ENCODE measurements at places on chromosomes 6 and 20. TPM values are rescaled to one million over a fixed set of nuclear protein-coding genes. Genes with fewer than 3 reads are reported as not detected.

GRCh38 chr20:7231303-7231702, 463.8 kb downstream of the BMP2 start:
- H3K4me1 ChIP-seq = no peaks in the 10 kb centered on the region
- H3K36me3 ChIP-seq = no peaks in the 10 kb centered on the region
- H3K27me3 ChIP-seq = no peaks in the 10 kb centered on the region
- H3K27ac ChIP-seq = no peak overlapping the region

- H3K36me3 ChIP-seq = no peaks in the 10 kb centered on the region
- H3K27ac ChIP-seq = no peak overlapping the region
- peaks cover 9% of the 10 kb centered on the region for H3K4me1 ChIP-seq
- no peaks in the 10 kb centered on the region for H3K27me3 ChIP-seq
- no peak overlapping the region for H3K4me3 ChIP-seq
Observed at GRCh38 chr6:109332748-109333147, 49.5 kb downstream of the CD164 start.

Gene BCAS1
- total RNA-seq = not detected

- no peaks in the 10 kb centered on the region for H3K36me3 ChIP-seq
- H3K4me1 ChIP-seq = peaks cover 8% of the 10 kb centered on the region
- H3K4me3 ChIP-seq = no peak overlapping the region
Observed at GRCh38 chr6:35955970-35956369, 35.1 kb upstream of the SRPK1 start.

GRCh38 chr6:15506066-15506465, 156.8 kb downstream of the DTNBP1 start:
- DNase-seq = no peak
- H3K4me3 ChIP-seq = no peak overlapping the region
- no peak overlapping the region for H3K27ac ChIP-seq
- no peaks in the 10 kb centered on the region for H3K27me3 ChIP-seq

Gene CPNE5
- total RNA-seq = 0.69 TPM

DNA sequence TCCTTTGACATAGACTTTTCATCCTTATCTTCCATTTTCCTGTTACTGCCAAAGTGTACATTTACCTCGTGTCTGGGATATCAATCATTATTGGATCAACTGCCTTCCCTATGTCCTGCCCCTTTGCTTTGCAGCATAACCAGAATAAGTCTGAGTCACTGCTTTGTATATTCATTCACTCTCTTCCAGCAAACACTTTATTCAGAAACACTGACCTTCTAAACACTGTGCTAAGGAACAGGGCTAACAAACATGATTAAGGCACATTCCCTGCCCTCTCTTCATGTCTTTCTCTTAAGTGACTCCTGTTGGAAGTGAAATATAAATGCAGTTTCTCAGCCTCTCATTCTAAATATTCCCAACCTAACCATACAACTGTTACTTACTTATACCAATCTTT, 66.9 kb downstream of the COL19A1 start:
- H3K4me3 ChIP-seq = no peak overlapping the region
- no peak overlapping the region for H3K27ac ChIP-seq
- no peak for DNase-seq
- no peaks in the 10 kb centered on the region for H3K36me3 ChIP-seq
- no peaks in the 10 kb centered on the region for H3K4me1 ChIP-seq
- peaks cover 10% of the 10 kb centered on the region for H3K27me3 ChIP-seq

GRCh38 chr6:133551436-133551835, 310.3 kb downstream of the EYA4 start:
- DNase-seq = no peak
- no peaks in the 10 kb centered on the region for H3K4me1 ChIP-seq
- H3K27ac ChIP-seq = no peak overlapping the region
- H3K27me3 ChIP-seq = peaks cover 2% of the 10 kb centered on the region

GRCh38 chr6:134678436-134678889, 271.4 kb downstream of the ALDH8A1 start:
- H3K4me3 ChIP-seq = no peak overlapping the region
- no peaks in the 10 kb centered on the region for H3K36me3 ChIP-seq
- DNase-seq = no peak
- H3K27me3 ChIP-seq = no peaks in the 10 kb centered on the region

DNA sequence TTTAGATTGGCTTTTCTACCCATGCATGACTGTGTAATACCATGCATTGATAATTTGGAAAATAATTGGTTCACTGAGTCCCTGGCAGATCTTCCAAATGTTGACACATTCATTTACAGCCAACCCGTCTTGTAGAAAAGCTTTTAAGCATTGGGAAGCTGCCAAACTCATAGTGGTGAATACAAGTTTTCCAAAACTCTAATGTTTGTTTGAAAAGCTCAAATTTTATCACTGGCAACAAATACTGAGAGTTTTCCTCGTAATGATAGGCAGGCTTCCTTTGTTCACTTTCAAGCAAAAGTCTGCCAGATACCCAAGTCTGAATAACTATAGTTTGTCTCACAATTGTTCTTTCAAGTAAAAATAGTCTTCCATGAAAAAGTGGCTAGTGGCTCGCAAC, 143.0 kb downstream of the FIG4 start:
- H3K27me3 ChIP-seq = no peaks in the 10 kb centered on the region
- no peaks in the 10 kb centered on the region for H3K4me1 ChIP-seq
- H3K36me3 ChIP-seq = peaks cover 19% of the 10 kb centered on the region
- no peak overlapping the region for H3K27ac ChIP-seq
- H3K4me3 ChIP-seq = no peak overlapping the region

Gene RGS17
- total RNA-seq = not detected

Gene LY6G6C
- not detected for total RNA-seq

Gene LAMA5
- total RNA-seq = 0.25 TPM

GRCh38 chr6:153668758-153669157, 370.3 kb upstream of the OPRM1 start:
- DNase-seq = no peak
- no peaks in the 10 kb centered on the region for H3K27me3 ChIP-seq
- H3K4me3 ChIP-seq = no peak overlapping the region
- H3K27ac ChIP-seq = no peak overlapping the region

DNA sequence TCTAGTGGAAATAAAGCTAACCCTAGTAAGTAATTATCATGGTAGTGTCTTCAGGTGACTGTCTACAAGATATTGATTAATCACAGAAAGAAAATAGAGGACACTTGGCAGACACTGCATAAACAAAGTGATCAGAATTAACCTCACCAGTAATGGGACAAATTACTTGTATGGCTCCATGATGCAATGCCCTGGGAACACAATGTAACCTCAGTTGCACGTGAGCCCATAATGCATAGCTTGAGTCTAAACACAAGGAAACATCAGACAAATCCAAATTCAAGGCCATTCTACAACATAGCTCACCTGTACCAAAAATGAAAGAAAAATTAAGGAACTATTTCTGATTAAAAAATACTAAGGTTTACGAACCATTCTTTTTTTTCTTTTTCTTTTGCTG, 92.4 kb upstream of the SSTR4 start:
- no peak for DNase-seq
- H3K4me1 ChIP-seq = no peaks in the 10 kb centered on the region
- H3K36me3 ChIP-seq = no peaks in the 10 kb centered on the region
- peaks cover 5% of the 10 kb centered on the region for H3K27me3 ChIP-seq

DNA sequence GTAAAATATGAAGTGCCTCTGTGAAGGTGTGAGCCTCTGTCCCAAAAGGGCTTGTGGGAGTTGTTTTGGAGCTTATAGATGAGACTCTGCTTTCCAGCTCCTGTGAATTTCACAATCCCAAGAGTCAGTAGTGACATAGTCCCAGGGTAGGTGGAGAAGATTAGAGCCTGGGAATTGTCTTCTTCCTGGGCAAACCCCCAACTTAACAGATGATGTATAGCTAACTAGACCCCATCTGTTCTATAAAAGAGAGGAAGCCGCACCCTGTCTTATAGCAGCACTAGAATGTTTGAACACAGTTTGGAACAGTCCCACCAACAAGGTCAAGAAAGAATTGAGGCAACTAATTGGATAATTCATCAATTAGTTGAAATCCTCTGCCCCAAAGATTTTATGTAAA, 294.7 kb downstream of the ZNF217 start:
- no peaks in the 10 kb centered on the region for H3K36me3 ChIP-seq
- H3K4me3 ChIP-seq = no peak overlapping the region
- no peak overlapping the region for H3K27ac ChIP-seq

Gene TPD52L2
- 43.1 TPM for total RNA-seq

Gene RFX6
- total RNA-seq = not detected

DNA sequence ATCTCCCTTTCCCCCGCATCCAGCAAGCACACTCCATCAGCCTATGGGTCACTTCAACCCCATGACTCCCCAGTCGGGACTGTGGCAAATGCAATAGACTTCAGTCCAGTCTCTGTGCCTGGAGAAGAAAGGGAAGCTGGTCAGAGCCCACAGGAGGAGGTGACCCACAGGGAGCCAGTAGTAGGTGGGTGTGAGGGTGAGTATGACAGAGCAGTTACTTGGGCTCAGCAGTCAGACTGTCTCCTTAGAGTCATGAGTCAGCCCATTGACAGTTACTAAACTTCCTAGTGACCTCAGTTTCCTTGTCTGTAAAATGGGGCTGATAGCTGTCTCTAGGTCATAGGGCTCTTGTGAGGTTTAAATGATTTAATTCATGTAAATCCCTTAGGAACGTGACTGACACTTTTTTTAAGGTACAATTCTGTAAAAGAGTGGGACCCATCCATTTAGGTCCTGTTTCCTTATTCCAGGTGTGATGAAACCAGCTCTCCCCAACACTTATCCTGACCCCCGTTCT, 33.9 kb upstream of the HLA-C start:
- peaks cover 6% of the 10 kb centered on the region for H3K4me1 ChIP-seq
- H3K36me3 ChIP-seq = no peaks in the 10 kb centered on the region
- H3K4me3 ChIP-seq = no peak overlapping the region

DNA sequence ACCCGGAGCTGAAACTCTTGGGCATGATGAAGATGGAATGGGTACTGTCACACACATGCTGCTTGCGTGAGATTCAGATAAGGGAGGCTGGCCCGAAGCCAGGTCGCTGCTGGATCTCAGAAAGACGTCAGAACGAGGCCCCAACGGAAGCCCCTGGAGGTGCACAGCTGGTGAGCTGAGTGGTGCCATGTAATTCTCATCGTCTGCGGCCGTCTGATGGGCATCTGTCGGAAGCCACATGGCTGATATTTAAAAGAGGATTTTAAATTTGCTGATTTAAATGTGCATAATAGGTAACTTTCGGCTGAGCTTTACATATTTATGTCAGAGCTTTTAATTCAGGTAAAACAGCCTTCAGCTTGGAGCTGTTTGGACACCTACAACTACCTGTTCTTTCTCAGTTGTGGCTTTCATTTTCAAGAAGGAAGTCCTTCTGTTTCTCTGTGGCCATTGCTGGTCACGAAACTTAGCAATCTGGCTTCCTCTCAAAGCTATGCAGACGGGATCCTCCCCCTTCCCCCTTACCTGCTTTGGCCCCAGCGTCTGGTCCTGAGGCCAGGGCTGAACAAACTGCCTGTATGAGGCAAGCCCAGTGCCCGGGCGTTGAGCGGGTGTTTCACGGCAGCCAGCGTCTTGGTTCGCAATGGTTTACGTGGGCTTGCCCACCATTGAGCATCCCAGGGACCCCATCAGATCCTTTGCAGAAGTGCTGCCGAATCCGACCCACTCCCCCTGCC, 9.2 kb downstream of the SLCO4A1 start:
- H3K36me3 ChIP-seq = peaks cover 33% of the 10 kb centered on the region
- H3K4me3 ChIP-seq = peak overlapping the region; percentile 64
- H3K27me3 ChIP-seq = no peaks in the 10 kb centered on the region
- peak overlapping the region; percentile 94 for H3K27ac ChIP-seq

- H3K27me3 ChIP-seq = no peaks in the 10 kb centered on the region
- H3K36me3 ChIP-seq = peaks cover 2% of the 10 kb centered on the region
- DNase-seq = peak; percentile 71
- peak overlapping the region; percentile 92 for H3K4me3 ChIP-seq
- H3K27ac ChIP-seq = peak overlapping the region; percentile 96
Observed at GRCh38 chr6:133951881-133952814, 876 bp upstream of the TBPL1 start.

DNA sequence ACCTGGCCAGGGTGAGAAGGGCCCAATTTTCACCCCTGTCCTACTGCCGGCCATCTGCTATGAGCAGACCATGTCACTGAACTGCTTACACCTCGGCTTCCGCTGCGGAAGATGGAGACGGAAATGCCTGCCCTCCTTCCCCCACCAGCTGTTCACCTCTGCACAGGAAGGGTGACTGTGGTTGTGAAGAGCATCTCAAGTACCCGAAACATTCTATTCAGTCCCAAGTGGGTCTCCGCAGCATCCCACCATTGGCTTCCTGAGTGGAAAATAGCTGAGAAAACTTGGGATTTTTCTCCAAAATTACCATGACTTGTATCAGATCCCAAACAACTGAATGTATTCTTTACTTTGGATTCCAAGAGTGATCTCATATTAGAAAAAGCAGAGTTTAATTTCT, 16.1 kb downstream of the DOK5 start:
- H3K36me3 ChIP-seq = no peaks in the 10 kb centered on the region
- H3K27me3 ChIP-seq = peaks cover 9% of the 10 kb centered on the region
- no peaks in the 10 kb centered on the region for H3K4me1 ChIP-seq
- no peak for DNase-seq
- no peak overlapping the region for H3K4me3 ChIP-seq

DNA sequence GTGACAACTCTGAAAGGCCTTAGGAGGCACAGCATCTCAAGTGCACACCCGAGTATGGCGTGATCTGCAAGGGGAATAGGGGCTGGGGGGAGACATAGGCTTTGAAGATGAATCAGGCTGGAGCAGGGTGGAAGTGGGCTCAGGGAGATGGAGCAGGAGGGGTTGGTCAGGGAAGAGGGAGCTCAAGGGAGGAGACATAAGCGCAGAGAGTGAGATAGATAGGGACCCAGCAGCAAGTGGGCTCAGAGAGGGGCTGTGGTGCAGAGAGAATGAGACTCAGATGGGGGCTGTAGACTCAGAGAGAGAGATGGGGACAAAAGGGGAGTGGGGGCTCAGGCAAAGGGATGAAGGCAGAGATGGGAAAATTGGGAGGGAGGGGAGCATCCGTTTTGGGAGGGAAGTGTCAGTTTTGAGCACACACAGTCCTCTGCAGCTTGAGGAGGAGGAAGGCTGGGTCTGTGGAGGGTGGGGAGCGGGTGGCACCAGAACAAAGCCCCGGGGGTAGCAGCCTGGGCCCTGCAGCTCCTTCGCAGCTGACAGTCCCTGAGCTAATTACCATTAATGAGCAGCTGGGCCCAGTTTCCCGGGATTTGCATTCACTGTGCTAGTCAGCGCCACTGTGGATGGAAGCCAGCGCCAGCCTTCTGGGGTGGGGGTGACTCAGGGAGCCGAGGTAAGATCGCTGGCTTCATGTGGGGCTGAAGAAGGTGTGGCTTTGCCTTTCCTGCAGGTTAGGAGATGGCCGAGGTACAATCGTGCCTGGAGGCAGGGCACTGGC, 18.7 kb downstream of the SRXN1 start:
- H3K36me3 ChIP-seq = no peaks in the 10 kb centered on the region
- H3K27me3 ChIP-seq = peaks cover 3% of the 10 kb centered on the region
- no peaks in the 10 kb centered on the region for H3K4me1 ChIP-seq
- H3K4me3 ChIP-seq = no peak overlapping the region
- H3K27ac ChIP-seq = no peak overlapping the region

- no peaks in the 10 kb centered on the region for H3K4me1 ChIP-seq
- no peaks in the 10 kb centered on the region for H3K27me3 ChIP-seq
- peaks cover 24% of the 10 kb centered on the region for H3K36me3 ChIP-seq
- DNase-seq = no peak
- H3K27ac ChIP-seq = no peak overlapping the region
Observed at GRCh38 chr6:119240257-119241110, 109.1 kb downstream of the MAN1A1 start.

Gene EMILIN3
- not detected for total RNA-seq

Measured in activated CD8-positive, alpha-beta T cell treated with anti-CD3 and anti-CD28 coated beads for 36 hours (primary cell).